ENCODE measurements at places on chromosomes 2 and 18. TPM values are rescaled to one million over a fixed set of nuclear protein-coding genes. Genes with fewer than 3 reads are reported as not detected.

RAPGEF4 gene
- 22.9 TPM for total RNA-seq

GRCh38 chr18:60277855-60278480 lies 94.6 kb downstream of the MC4R start:
- no peak for DNase-seq

CXCR4 gene
- 20.8 TPM for total RNA-seq

CRACDL gene
- total RNA-seq = 2.4 TPM

TNFRSF11A gene
- 11.1 TPM for total RNA-seq

All from urinary bladder (tissue), 4 donors.